CD4-positive, alpha-beta T cell treated with Interleukin-4 for 4 hours (primary cell): ENCODE measurements at places on chromosomes 16 and 17.
A peak's percentile ranks its signal among the peaks of the same experiment; 100 is the strongest.

DNA sequence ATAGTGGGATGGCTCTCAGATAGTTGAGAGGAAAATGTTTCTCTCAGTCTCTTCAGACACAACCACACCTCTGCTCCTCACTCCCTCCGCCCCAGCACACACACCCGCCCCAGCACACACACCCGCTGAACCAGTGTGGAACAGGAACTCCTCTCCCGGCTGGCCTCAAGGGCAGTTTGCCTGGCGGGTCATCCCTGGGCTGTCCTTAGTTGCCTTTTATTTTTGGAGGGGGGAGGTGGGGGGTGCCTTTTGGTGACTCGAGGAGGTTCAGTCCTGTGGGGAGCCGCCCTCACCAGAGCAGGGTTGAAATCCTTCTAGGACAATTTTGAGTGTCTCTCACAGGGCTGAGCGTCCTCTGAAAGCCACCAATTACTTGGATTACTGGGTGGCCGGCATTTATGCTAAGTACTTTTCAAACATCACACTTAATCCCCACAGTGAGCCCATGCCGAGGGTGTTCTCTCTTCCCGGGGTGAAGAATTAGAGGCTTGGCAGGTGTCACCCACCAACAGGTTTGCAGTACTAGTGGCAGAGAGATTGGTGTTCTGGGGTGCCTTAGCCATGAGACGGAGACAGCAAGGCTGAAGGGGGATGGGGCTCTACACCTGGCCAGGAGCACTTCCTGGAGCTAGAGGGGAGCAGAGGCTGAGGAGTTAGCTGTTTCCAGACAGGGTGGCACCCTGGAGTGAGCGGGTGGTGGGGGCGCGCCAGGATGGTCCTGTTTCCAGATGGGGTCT lies 2.8 kb downstream of the RASD1 start:
- DNase-seq, result no peak

- DNase-seq, result peak; percentile 26
Observed at GRCh38 chr17:17141860-17142552, 64.1 kb downstream of the PLD6 start.

- DNase-seq, result no peak
Observed at GRCh38 chr16:82682767-82683166, 56.0 kb downstream of the CDH13 start.

- DNase-seq, result no peak
Observed at GRCh38 chr16:20318437-20318836, 8.9 kb downstream of the GP2 start.

- DNase-seq, result no peak
Observed at GRCh38 chr17:50636804-50637195, 2.1 kb downstream of the ABCC3 start.

DNA sequence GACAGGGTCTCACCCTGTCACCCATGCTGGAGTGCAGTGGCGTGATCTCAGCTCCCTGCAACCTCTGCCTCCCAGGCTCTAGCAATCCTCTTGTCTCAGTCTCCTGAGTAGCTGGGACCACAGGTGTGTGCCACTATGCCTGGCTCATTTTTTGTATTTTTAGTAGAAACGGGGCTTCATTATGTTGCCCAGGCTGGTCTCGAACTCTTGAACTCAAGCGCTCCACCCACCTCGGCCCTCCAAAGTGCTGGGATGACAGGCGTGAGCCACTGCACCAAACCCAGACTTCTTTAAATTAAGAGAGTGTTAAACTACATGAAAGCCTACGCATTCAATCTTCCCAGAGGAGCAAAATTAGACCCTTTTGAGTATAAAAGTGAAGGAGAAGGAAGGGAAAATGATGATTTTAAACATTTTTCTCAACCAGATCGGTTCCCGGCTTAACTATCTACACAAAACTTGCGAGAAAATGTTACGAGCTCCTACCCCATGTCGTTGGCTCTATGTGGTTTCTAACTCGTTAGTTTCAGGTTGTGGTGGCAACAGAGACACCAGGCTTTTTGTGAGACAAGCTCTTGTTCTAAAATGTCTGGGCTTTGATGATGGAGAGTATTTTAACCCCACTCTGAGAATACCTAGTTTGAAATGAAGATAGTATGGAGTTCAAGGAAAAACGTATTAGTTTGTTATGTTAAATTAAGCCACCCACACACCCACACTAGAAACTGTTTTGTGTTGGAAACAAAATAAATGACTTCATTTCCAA lies 26.3 kb downstream of the STAT5B start:
- peak; percentile 67 for DNase-seq

DNA sequence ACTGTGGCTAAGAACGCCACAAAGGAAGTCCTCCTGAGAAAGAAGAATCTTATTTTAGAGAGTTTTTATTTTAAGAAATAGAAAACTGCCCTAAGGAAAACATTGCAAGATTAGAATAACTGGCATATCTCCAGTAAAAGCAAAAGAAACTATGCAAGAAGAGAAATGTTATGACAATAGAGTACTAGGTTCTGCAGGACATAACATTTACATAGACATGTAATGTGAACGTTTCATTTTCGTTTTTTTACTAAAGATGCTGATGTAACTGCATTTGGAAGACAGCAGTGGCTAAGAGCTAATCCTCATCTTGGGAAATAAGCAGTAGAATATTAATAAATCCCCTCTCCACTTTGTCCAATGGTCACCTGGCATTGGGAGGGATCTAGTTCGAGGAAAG lies 7.8 kb upstream of the ASGR2 start:
- no peak for DNase-seq

DNA sequence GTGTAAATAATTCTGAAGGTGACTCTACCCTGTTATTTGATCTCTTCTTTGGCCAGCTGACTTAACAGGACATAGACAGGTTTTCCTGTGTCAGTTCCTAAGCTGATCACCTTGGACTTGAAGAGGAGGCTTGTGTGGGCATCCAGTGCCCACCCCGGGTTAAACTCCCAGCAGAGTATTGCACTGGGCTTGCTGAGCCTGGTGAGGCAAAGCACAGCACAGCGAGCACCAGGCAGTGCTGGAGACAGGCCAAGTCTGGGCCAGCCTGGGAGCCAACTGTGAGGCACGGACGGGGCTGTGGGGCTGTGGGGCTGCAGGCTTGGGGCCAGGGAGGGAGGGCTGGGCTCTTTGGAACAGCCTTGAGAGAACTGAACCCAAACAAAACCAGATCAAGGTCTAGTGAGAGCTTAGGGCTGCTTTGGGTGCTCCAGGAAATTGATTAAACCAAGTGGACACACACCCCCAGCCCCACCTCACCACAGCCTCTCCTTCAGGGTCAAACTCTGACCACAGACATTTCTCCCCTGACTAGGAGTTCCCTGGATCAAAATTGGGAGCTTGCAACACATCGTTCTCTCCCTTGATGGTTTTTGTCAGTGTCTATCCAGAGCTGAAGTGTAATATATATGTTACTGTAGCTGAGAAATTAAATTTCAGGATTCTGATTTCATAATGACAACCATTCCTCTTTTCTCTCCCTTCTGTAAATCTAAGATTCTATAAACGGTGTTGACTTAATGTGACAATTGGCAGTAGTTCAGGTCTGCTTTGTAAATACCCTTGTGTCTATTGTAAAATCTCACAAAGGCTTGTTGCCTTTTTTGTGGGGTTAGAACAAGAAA lies 5.1 kb downstream of the STH start:
- DNase-seq, result no peak

GRCh38 chr16:83734136-83734535 lies 73.6 kb upstream of the HSBP1 start:
- no peak for DNase-seq

- DNase-seq, result no peak
Observed at GRCh38 chr16:51577621-51578303, 426.7 kb upstream of the SALL1 start.

- no peak for DNase-seq
Observed at GRCh38 chr16:3004319-3004718, 8.4 kb upstream of the CLDN9 start.

- DNase-seq, result no peak
Observed at GRCh38 chr17:73720187-73720834, 76.1 kb upstream of the SDK2 start.

GRCh38 chr16:66651965-66652364 lies 44.6 kb downstream of the CMTM4 start:
- no peak for DNase-seq

DNA sequence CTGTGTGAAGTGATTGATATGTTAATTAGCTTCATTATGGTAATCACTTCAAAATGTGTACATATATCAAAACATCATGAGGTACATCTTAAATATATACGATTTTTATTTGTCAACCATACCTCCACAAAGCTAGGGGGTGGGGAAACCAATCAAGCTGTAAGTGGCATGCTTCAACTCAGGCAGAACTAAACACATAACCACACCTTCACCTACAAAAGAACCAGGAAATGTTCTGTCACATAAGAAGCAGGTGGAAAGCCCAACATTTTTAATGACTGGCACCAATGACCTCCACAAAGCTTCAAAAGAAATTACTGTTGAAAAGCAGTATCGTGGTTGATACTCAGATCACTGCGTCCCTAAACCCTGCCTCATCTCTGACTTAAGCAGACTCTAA lies 867.7 kb upstream of the EEF2KMT start:
- DNase-seq, result no peak

- DNase-seq, result no peak
Observed at GRCh38 chr17:70618641-70619040, 449.3 kb downstream of the KCNJ2 start.
